Umbilical cord (tissue), 2 donors: ENCODE measurements at places on chromosomes 2 and 18.
A peak's percentile ranks its signal among the peaks of the same experiment; 100 is the strongest.

- no peak for DNase-seq
Measured at GRCh38 chr2:201975434-201975833, 58.2 kb upstream of the FZD7 start.

GRCh38 chr2:159613091-159613490 is 3.3 kb downstream of the BAZ2B start:
- DNase-seq: no peak

- no peak for DNase-seq
Measured at GRCh38 chr2:240620859-240621258, 4.4 kb upstream of the GPR35 start.

GRCh38 chr18:5424903-5425664 is 118.7 kb downstream of the EPB41L3 start:
- DNase-seq: peak; percentile 29

GRCh38 chr2:232951891-232952290 is 61.2 kb downstream of the NGEF start:
- DNase-seq: peak; percentile 97

DNA sequence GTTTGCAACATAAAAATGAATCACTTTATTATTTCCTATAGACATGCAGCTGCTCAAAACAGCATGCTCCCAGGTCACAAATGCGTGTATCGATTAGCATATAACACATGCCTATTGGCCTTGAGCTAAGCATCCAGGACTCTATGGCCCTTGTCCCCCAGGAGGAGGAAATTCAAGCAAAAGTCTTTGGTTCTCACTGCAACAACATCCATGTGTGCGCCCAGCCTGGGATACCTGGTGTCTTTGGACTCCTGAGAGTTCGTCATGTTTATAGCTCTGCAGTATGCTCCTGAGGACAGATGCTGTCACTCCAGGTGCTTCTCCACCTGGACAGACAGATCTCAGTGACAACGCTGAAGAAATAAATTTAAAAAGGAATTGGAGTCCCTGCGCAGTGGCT is 284.6 kb downstream of the PHLPP1 start:
- DNase-seq: no peak
